ENCODE measurements at places on chromosomes 16 and 17. TPM values are rescaled to one million over a fixed set of nuclear protein-coding genes. Genes with fewer than 3 reads are reported as not detected.

DNA sequence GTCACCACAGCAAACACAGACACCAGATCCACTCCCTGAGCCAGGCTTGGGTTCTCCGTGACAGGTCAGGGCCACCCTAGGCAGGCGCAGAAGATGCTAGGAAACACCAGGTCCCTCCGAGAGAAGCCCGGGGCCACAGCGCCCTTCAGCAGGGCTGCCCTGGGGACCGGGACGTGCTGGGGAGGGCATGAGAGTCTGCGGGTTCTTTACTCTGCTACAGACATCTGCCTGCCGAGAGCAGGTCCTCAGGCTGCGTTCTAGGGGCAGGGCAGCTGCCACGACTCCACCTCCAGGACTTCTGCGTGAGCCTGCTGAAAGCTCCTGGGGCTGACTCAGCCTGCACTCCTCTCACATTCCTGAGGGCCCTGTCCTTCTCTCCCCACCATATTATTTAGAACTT lies 11.4 kb downstream of the MYLK3 start:
- DNase-seq: no peak

DNA sequence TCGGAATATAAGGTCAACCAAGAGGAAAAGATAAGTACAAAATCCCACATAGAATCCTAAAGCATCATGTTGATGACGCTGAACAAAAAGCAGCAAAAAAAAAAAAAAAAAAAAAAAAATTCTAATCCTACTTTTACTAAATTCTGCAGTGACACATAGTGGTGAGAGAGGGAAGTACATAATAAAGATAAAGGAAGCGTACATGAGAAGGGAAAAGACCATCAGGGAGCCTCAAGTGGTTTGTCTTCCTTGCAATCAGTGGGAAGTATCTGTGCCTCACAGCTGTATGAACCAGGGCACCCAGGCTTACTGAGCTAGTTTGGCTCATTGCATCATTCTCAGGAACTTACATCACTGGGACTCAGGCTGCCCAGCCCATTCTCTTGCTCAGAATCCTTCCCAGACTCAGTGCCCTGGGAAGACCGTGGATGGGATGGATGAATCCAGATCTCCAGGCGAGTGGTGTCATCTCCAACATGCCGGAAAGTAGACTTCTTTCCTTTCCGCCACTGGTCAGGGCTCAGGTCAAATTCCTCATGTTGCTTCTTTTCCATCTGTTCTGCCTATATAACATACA lies 21.2 kb downstream of the SMG6 start:
- peak; percentile 64 for DNase-seq

HAS3 gene
- not detected for total RNA-seq

NEURL4 gene
- total RNA-seq: 22.7 TPM

TPSD1 gene
- total RNA-seq: not detected

SCARF1 gene
- total RNA-seq: not detected

DNA sequence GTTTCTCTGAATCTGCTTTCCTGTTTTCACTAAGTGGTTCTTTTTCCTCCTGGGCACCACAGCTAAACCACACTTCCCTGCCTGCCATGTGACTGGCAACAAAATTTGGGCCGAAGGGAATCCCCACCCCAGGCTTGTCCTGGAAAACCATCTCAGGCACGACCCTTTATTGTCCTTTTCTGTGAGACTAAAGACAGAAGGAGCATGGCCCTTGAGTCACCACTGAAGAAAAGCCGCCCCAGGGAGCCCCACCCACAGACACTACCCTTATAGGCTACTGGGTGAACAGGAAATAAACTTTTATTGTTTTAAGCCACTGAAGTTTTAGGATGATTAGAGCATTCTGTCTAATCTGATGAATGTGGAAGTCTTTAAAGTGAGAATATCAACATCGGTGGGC lies 88.6 kb upstream of the BRD7 start:
- DNase-seq: no peak

- DNase-seq: no peak
These were observed 4.5 kb upstream of the ZC3H7A start for GRCh38 chr16:11801481-11802021.
